GM12864 (cell line): ENCODE measurements at places on chromosomes 3 and 15.

GRCh38 chr3:29373131-29373680 is 92.3 kb downstream of the RBMS3 start:
- DNase-seq = no peak

GRCh38 chr15:48642795-48643194 is 2.7 kb downstream of the FBN1 start:
- no peak for DNase-seq

DNA sequence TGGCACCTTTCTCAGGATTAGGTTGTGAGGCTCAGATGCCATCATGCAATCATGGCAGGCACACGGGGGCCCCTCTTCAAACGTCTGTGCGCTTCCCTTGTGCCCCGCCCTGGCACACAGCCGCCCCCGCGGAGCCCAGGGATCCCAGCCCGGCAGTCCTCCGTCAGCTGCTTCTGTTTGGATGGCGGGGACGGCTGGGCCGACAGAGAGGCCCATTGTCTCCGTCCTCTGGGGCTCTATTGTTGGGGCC is 849 bp upstream of the HDAC11 start:
- no peak for DNase-seq

- no peak for DNase-seq
These were observed 67.6 kb upstream of the CMC1 start for GRCh38 chr3:28173836-28174235.

DNA sequence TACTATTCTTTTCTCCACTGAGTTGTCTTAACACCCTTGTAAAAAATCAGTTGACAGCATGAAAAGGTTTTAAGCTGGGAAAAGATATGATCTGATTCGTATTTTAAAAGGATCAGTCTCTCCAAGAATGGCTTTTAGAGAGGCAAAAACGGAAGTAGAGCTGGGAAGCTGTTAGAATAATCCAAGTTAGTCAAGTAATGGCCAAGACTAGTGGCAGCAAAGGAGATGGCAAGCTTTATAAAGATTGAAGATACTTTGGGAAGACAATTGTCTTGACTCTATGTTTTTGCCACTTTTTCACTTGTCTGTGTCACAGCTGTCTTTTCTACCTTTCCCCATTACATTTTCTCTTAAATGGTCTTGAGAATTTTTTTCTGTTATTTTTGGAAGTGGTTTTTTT is 243.5 kb upstream of the MANF start:
- no peak for DNase-seq

DNA sequence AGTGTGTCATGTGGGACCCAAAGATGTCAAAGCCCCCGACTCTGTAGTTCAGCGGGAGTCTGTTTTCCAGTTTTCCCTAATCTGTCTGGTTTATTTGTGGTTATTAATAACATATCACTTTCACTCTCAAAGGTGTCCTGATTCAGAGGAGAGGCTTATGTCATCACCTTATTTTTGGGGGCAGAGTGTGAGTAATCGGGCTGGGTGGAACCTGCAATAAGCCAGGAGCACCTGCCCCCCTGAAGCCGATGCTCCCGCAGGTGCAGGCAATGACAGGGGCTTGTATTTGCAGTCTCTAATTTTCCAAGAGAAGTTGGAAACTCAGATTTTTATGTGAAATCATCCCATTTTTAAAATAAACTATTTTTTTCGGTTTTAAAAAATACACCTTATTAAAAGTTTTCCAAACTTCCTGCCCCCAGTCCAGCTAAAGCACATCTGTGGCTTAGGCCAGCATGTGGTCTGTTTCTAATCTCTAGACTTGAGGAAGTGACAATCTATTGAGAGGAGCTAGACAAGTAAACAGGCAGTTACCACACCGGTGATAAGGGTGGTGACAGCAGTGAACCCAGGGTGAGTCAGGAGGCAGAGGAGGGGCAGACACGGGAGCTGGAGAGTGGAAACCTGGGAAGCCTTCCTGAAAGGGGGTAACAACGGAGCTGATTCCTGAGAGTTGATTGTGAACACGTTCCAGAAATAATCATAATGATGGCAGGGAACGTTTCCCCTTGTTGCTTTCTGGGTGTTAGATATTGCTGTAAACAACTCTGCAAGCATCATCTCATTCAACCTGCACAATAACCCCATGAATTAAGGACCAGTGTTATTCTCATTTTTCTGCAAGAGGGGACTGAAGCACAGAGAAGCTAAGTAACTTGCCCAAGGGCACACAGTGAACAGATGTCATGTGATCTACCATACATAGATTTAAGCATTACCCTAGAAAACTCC is 37.2 kb downstream of the BHLHE40 start:
- no peak for DNase-seq

DNA sequence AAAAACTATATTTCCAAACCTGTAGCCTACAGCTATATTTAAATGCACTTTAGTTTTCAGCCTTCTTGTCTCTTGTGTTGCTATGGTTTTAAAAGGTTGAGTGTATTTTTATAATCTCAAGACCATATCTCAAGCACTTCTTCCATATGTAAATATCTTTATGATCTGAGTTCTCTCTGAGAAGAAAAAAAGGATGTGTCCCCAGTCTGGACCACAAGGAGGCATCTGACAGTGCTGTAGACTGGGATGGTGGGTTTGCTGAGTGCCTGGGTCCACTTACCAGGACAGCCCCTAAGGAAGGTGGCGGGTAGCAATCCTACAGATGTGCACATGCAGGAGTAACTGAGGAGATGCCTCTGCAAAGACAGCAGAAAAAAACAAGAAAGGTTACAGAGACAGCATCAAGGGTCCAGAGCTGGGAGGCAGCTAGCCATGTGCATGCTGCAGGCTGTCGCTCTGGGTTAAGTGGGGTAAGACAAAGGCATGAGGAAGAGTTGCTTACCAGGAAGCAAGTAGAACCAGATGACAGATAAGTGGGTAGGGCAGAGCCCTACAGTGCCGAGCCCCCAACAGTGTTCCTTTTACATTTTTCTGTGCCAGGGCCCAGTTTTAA is 70.6 kb upstream of the SNRK start:
- DNase-seq = no peak

DNA sequence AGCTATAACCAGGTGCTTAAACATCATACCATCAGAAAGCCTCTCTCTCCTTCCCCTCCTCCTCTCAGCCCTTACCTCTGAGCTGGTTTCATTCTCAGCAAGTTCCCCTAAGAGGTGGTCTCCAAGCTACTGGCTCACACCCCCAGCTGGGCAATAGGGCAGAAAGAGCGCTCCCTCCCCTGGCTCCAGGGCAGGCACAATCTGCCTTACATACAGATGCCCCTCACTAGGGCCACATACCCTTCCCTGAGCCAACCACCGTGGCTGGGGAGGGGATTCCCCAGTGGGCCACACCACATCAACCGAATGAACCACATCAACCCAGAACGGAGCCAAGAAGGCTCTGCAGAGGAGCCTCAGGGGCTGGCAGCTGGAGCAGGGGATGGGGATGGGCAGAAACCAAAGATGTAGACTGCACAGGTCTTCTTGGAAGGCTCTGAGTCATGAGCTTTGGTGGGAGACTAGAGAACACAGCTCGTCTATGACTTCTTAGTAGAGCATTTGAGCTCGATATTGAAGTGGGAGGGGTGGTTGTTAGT is 4.6 kb upstream of the FBLN2 start:
- no peak for DNase-seq

- DNase-seq = no peak
These were observed 181.4 kb downstream of the TLE3 start for GRCh38 chr15:69916169-69916785.

- DNase-seq = no peak
These were observed 31.0 kb downstream of the GRIP2 start for GRCh38 chr3:14508966-14509795.

DNA sequence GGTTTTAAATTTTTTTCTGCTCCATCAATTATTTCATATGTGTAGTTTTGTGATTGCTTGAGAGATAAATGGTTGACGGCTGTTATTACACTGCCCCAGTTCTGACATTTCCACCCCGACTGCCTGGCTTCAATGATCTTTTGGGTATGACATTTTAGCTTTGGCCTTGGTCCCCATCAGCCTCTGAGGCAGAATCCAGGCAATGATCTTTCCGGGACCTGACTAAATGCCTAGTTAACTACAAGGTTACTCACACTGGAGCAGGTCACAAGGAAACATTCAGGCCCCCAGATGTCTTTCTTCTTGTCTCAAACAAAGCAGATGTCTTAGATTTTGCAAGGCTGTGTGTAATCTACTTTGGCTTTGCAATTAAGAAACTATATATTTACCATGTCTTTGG is 61.1 kb upstream of the TMCO5A start:
- DNase-seq = no peak

DNA sequence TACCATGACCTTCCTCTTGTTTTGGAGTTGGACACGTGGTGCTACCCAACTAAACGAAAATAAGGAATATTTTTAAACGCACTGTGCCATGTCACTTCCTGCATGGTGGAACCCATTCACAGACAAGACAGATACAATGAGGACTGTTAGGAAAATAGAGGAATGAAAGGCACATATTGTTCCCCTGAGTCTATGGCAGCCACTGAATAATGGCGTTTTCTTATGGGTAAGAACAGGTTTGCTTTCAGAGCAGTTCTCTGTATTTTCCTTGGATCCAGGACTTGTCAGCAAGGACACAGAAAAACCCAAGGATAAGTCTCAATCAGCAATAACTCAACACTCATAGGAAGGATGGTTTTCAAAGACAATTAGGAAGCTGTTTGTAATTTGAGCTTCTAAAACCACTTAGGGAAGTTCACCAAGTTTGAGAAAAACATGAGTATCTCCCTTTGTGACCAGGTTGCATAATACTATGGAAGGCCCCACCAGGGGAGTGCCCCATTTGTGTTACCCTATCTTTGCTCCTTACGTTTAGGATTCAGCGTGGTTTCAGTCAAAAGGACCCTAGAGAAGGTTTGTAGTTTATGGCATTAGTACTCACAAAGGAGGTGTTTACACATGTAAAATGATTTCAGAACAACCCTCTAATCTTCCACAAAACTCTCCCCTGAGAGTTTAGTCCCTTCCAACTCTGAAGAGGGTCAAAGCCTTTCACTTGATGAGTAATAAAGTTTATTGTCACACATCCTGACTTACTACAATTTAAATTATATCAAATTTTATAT is 487.2 kb upstream of the ATP11B start:
- no peak for DNase-seq

- no peak for DNase-seq
These were observed 73.1 kb upstream of the FBN1 start for GRCh38 chr15:48718646-48719045.

GRCh38 chr15:40323953-40324937 is 753 bp downstream of the INAFM2 start:
- no peak for DNase-seq

DNA sequence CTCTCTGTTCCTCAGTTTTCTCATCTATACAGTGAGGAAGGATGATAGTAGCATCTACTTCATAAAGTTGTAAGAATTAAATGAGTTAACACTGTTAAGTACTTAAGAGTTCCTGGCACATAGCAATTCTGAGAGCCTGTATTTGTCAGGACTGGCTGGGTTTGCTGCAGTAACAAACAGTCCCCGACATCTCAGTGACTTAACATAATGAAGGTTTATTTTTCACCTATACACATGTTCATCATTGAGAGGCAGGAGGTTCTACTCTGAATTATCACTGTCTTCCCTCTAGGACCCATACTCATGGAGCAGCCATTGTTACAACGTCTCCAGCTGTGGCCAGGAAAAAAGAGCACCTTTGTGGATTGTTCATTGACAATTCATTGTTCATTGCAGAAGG is 190.6 kb upstream of the PROK2 start:
- no peak for DNase-seq

DNA sequence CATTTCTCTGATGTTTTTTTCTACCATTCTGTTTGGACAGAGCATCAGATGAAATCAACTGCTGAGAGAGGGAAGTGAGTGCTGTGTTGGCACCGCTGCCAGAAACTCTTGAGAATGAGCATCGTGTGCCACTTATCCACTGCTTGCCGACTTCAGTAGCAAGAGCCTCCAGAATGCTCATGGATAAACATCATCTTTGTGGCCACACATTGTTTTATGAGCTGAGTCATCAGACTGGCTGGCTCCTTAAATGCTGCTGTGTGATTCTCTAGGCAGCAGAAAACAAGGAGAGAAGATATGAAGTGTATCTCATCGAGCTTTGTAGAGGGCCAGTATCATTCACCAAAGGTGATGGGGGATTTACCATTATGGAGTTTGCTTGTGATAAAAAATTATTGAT is 3.4 kb upstream of the DOCK3 start:
- DNase-seq = no peak

DNA sequence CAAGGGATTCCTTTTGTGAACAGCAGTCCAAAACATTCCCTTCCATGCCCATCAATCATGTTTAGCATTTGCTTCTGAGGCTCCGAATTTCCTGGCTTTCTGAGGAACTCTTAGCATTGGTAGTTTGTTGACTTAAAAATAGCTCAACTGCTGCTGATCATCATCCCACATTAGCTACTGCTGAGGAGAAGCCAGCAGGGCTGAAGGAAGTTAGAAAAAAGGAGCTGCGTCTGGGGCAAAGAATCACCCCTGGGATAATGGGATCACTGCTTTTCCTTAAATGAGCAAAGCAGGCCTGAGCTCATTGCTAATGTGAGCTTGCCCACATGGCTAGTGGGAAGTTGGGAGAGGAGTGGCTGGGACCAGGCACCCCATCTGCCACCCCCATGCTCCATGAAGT is 39.8 kb downstream of the CYP19A1 start:
- no peak for DNase-seq
